ENCODE measurements at places on chromosomes 11 and 22.

- no peak for DNase-seq
Measured at GRCh38 chr22:48651981-48652538, 1175.6 kb downstream of the BRD1 start.

- DNase-seq: no peak
Measured at GRCh38 chr11:34915136-34916014, 804 bp downstream of the APIP start.

DNA sequence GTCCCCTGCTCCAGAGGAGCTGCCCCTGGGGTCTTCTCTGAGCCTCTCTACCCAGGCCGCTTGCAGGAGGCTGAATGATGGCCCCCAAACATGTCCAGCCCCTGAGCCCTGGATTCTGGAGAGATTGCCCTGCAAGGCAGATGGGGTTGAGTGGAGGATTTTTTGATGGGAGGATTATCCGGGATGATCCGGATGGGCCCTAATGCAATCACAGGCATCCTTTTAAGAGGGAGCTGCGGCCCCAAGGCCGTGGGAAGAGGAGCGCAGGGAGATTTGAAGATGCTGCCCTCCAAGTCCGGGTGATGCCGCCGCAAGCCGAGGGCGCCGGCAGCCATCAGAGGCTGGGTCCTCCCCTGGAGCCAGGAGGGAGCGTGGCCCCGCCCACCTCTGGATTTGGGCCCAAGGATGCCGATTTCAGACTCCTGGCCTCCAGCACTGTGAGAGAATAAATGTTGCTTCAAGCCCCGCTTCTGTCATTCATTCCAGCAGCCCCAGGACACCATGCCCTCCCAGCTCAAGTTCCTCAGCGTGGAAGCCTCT, 66.0 kb downstream of the WNT7B start:
- DNase-seq: no peak

GRCh38 chr11:34516247-34517040, 2.9 kb upstream of the ELF5 start:
- DNase-seq: no peak

DNA sequence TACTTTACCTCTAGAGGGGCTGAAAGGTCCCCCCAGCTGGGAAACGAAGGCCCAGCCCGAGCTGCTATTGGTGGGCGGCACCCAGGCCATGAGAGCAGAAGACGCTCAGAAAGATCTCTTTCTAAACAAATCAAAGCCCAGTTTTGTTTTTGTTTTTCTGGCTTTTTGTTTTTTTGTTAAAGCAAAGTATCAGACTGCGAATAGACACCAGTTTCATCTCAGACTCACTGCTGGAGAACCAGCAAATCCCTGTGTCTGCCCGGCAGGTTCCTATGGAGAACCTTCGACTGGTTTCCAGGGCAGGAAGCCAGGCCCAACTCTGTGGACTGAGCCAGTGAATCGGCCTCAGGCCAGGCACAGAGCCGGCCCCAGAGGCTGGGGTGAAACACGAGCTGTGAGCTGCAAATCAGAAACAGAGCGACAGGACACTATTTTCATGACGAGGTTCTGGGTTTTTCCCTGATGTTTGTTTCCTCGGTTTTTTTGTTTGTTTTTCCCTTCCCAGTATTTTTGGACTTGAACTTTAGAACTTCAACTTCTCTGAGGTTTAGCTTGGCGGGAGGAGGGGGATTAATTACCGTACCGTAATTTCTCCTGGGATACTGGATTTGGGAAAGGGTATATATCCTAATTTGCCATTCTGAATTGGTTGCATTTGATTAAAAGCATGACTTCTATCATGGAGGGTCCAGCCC, 16.0 kb upstream of the B4GALNT4 start:
- no peak for DNase-seq

- DNase-seq: no peak
Measured at GRCh38 chr11:30258679-30259078, 27.9 kb downstream of the FSHB start.

GRCh38 chr22:20095521-20095920, 15.5 kb downstream of the DGCR8 start:
- peak; percentile 44 for DNase-seq

GRCh38 chr11:108895579-108896480, 231.0 kb downstream of the DDX10 start:
- no peak for DNase-seq

DNA sequence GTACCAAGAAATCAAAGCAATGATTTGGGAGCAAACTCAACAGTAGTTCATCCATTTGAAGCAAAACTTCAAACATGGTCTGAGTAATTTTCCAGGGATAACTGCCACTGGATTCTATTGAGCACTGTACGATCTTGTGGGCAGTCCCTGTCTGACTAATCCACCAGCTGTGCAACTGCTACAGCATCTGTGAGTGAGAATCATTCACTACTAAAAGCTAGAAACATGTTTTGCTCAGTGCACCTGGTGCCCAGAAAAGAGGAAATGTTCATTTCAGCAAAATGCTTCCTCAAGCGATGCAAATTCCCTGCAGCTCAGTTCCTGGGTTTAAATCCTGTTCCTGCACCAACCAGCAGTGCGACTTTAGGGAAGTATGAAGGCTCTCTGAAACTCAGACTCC, 1077.9 kb downstream of the DLG2 start:
- no peak for DNase-seq

DNA sequence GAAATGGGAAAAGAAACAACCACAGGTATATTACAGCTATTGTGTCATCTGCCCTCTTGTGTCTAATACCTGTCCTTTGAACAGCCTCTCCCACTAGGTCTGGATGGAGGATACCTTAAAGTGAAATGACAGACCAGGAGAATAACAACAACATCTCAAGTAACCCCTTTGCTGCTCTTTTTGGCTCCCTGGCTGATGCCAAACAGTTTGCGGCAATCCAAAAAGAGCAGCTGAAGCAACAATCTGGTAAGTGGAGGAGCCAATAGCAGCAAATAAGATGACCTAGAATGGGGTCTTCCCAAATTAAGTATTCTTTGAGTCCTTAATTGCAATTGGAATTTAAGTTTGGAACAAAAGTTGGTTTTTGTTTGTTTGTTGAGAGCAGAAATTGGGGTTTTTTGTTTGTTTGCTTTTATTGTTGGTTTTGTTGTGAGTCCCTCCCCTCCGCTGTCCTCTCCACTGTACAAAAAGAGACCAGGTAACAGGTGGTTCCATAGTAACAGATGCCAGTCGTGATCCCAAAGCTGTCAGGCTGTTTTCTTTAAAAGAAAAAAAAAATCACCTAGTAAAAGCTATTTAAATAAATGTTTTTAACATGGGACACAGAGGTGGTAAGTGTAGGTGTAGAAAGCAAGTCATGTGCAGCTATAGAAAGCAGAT, 5.7 kb downstream of the UBE4A start:
- DNase-seq: no peak

- no peak for DNase-seq
Measured at GRCh38 chr11:64507832-64508375, 83.1 kb upstream of the SLC22A12 start.

DNA sequence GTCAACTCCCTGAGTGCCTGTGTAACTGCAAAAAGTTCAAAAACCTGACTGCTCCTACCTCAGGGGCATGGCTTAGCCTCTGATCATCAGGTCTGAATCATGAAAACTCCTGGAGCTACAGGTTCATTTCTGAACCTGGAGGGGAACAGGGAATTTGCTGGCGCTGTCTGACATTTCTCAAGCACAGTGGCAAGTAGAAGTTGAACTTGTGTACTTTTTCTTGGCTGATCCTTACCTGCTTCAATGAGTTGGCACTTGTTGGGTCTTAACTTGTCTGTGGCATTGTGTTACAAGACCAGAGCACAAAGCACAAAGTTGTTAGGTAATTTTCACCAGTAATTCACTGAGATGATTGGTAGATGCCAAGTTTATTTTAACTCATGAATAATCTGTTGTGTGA, 3.3 kb downstream of the TMEM109 start:
- no peak for DNase-seq

DNA sequence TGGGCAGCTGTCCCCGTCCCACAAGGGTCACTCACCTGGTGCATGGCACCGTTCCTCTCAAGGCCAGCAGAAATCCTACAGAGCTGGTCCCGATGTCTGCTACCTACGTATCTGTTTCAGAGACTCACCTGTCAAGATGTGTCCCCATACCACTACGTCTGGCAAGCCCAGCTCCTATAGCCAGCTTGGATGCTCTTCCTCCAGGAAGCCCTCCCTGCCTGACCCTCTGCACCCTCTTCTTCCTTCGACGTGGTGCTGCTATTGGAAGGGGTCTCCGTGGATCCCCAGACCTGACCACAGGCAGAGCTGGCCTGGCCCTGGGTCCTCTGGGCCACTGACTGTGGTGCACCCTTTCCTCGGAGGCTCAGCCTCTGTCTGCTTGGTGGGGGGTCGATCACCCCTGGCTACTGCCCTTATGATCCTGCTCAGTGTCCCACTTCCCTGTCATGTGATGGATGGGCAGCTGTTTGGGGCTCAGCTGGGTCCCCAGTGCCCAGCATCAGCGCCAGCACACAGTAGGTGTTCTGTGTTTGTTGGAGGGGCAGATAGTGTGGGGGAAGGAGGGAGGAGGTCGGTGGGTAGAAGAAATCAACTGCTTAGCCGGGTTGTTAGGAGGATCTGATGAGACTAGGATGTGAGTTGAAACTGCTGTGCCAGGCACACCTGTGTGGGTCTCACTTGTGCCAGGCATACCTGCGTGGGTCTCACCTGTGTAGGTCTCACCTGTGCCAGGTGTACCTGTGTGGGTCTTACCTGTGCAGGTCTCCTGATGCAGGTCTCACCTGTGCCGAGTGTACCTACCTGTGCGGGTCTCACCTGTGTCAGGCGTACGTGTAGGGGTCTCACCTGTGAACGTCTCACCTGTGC, 21.7 kb upstream of the ARHGAP8 start:
- no peak for DNase-seq

GRCh38 chr11:123104697-123105096, 42.8 kb upstream of the HSPA8 start:
- DNase-seq: no peak

DNA sequence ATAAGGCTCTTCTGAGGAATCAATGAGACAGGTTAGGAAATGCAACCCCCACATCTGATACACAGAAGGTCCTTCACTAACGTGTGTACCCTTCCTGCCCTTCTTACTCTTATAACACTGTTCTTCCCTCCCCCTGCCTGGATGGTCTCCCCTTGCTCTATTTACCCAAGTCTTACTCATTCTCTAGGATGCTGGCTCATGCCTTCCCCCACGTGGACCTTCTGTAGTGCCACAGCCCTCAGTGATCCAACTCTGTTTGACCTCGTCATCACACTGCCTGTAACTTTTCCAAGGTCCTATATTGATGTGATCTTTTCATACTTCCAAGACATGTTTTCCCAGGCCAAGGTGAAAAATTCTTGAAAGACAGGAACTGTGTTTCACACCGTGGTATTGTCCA, 79.8 kb downstream of the C11orf58 start:
- no peak for DNase-seq

GRCh38 chr11:64472593-64473455, 113.9 kb downstream of the RPS6KA4 start:
- no peak for DNase-seq

DNA sequence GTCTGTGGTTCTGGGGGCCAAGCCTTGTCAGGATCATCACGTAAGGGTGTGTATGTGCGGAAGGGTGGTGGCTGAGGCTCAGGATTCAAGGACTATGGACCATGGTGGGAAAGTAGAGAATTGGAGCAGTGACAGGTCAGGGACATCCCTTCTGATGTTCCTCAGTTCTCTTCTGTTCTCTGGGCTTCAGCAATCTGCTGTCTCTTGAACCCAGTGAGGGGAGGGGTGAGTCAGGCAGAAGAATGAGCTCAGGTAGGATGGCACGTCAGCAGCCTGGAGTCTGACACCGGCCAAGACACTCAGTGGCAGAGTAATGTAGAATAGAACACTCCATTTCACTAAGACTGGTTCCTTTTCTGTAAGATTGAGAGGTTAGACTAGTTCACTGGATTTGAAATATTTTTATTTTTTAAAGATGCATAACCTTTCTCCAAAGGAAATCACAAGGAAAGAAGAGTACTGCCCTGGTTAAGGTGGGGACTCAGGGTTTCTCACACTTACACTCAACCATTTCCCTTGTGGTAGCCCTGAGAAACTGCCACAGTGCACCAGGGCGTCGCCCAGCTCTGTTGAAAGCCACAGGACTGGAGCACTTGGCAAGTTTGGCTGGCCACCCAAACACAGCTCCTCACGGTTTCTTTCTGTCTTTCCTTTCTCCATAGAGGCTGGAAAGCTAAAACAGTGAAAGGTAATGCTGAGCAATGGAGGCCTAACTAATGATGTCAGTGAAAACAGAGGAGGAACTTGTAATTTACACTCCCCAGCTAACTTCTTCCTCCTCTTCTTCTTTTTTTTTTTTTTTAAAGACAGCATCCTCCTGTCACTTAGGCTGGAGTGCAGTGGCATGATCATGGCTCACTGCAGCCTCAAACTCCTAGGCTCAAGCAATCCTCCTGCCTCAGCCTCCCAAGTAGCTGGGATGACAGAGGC, 23.1 kb upstream of the MICAL2 start:
- peak; percentile 30 for DNase-seq

DNA sequence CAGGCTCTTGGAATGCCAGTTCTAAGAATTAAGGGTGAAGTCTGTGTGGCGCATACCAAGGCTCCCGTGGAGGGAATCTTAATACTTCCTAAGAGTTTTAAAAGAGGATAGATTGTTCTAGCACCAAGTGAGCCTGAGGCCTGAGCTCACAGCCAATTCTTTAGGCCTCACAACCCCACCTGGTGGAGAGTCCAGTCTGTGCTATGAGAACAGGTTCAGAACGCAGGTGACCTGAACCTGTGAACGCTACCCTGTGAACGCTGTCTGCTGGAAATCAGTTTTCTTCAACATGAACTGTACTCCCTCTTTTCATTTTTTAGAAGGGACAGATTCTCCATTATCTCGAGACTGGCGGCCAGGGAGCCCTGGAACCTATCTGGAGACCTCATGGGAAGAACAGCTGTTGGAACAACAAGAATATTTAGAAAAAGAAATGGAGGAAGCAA, 43.2 kb upstream of the DLAT start:
- peak; percentile 70 for DNase-seq

DNA sequence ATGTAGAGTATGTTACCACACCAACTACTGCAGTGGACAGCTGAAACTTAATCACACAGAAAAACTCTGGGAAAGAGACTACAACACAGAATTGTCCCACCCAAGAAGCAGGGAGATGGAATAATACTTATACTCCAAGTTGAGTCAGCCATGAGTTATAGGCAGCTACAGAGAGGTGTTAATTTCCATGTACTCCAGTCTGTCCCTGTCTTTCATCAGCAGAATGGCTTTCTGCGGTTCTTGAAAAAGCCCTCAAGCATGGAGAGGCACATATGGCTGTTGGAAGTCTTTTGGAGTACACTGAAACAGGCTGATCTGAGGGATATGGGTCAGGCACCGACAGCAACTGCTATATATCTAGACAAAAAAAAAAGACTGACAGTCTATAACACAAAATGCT, 219.5 kb downstream of the DLG2 start:
- DNase-seq: no peak

Data from stimulated activated CD4-positive, alpha-beta T cell treated with anti-CD3 and anti-CD28 coated beads, Interleukin-4, amount 100 ng/mL, for 24 hours (primary cell).